ENCODE measurements at places on chromosomes 13 and 19. TPM values are rescaled to one million over a fixed set of nuclear protein-coding genes. Genes with fewer than 3 reads are reported as not detected.

The LILRA6 gene
- polyA plus RNA-seq, result 0.36 TPM

GRCh38 chr13:70612881-70613280 lies 504.6 kb upstream of the KLHL1 start:
- H3K27ac ChIP-seq, result no peak overlapping the region
- no peaks in the 10 kb centered on the region for H3K4me1 ChIP-seq
- H3K4me3 ChIP-seq, result no peak overlapping the region
- no peak for DNase-seq
- no peaks in the 10 kb centered on the region for H3K36me3 ChIP-seq
- H3K27me3 ChIP-seq, result no peaks in the 10 kb centered on the region

DNA sequence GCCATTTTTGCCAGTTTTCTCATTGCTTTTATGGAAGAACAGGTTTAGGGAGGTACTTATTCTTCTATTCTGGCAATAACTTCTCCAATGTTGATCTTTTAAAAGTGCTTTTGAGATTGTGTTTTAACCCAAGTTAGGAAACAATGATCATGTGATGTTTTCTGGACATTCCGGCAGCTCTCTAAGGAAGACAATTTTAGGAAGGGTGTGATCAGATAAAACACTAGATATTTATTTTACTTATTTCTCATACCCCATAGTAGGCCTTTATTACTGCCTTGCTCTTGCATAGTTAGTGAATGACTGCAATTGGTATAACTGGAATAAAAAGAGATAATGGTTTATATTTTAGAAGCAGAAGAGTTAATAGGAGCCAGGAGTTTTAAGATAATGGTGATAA lies 68.4 kb upstream of the SPATA13 start:
- no peaks in the 10 kb centered on the region for H3K36me3 ChIP-seq
- H3K4me3 ChIP-seq, result no peak overlapping the region
- no peaks in the 10 kb centered on the region for H3K27me3 ChIP-seq

DNA sequence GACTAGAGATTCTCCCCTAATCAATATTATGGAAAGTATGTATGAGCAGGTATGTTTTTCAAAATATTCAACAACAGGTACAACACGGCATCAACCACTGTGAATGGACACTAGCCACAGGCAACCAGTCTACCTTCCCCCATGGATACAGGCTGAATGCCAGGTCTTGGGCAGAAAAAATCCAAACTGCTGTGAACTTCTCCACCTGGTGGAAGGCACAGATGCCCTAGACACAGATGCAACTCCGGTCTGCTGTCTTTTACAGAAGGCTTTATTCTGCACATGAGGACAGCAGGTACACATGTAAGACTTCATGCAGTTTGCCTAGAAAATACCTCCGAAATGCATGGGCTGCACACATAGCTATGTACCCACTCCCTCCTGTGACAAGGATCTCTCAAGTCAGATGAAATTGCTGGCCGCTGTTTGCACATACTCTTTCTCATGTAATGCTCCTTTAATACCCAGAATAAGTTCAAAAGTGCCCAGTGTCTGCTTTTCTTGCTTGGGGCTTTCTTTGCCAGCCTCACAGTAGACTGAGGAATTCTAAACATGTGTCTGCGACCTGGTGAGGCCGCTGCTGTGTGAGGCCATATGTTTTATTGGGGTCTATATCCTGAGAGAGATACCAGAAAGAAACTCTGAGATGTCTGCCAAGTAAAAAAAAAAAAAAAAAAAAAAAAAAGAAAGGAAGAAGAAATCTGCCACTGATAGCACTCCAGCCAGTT lies 325.9 kb downstream of the FOXO1 start:
- no peak overlapping the region for H3K4me3 ChIP-seq
- no peaks in the 10 kb centered on the region for H3K27me3 ChIP-seq
- DNase-seq, result no peak
- peak overlapping the region; percentile 30 for H3K27ac ChIP-seq
- peaks cover 35% of the 10 kb centered on the region for H3K4me1 ChIP-seq
- no peaks in the 10 kb centered on the region for H3K36me3 ChIP-seq

DNA sequence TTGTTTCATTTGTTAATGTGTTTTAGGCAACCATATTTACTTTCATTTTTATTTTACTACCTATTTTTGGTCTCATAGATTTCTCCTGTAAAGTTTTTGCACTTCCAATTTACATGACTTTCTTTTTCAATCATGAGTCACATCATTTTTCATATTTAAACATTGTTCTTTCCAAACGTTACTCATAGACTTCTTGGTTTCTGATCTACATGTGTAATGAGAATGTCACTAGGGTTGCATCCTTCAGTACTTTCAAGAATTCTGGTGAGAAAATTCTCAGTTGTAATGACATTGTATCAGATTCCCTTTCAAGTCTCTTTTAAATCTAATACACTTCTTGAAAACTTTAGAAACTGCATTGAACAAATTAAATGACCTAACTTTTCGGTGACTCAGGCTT lies 991.7 kb downstream of the EFNB2 start:
- no peaks in the 10 kb centered on the region for H3K27me3 ChIP-seq
- H3K4me1 ChIP-seq, result no peaks in the 10 kb centered on the region
- no peak for DNase-seq
- no peak overlapping the region for H3K4me3 ChIP-seq
- no peaks in the 10 kb centered on the region for H3K36me3 ChIP-seq

GRCh38 chr13:28410096-28410495 lies 84.8 kb downstream of the FLT1 start:
- no peaks in the 10 kb centered on the region for H3K36me3 ChIP-seq
- H3K4me1 ChIP-seq, result peaks cover 4% of the 10 kb centered on the region
- no peak overlapping the region for H3K4me3 ChIP-seq
- no peaks in the 10 kb centered on the region for H3K27me3 ChIP-seq
- H3K27ac ChIP-seq, result no peak overlapping the region
- no peak for DNase-seq

DNA sequence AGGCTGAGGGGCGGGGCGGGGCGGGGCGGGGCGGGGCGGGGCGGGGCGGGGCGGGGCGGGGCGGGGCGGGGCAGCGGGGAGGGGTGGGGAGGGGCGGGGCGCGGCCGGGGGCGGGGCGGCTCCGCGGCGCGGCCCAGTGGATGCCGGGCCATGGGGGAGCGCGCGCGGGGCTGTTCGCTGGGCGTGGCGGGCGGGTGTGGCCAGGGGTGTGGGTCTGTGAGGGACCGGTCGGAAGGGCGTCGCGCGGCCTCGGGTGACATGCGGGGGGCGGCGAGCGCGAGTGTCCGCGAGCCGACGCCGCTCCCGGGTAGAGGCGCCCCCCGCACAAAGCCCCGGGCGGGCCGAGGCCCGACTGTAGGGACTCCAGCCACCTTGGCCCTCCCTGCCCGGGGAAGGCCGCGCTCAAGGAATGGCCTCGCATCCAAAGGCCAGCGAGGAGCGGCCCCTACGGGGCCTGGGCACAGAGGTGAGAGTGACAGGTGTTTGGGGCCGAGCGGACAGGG lies at the start of gene ZFP28:
TSS of gene ZFP28 (plus strand) at position 188 of the 503 bp plus-strand sequence. CDS start at position 259, 71 bp downstream.
- H3K27ac ChIP-seq, result peak within 1 kb of the TSS; percentile 98
- DNase-seq, result no peak

DNA sequence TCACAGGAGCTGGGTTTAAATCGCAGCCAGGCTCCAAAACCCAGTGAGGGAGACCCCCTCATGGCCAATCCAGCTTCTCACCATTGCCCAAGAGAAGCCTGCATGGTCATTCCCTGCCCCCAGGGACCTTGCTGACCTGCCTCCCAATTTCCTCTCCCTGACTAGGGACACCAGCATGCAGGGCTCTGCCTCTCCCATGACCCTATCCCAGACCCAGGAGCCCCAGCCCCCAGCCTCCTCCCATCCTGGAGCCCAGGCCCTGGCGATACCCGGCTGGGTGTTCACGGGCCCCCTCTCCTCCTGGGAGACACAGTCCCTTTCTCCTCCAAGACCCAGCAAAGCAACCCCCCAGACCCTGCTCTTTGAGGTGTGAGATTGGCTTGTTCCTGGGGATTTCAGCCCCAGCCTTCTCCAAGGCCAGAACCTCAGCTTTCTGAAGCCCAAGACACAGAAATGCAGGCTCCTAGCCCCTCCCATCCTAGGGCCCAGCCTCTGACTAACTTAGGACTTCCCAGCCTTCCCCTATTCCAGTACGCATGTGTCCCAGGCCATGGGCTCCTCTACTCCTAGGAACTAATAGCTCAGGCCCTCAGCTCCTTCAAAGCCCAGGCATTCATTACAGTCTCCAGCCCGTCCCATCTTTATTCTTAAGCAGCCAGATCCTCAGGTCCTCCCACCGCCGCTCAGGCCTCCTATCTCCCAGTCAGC lies 1.1 kb downstream of the GYS1 start:
- H3K4me1 ChIP-seq, result peaks cover 18% of the 10 kb centered on the region
- DNase-seq, result peak; percentile 88
- peak overlapping the region; percentile 47 for H3K4me3 ChIP-seq

The DBP gene
- 11.8 TPM for polyA plus RNA-seq

DNA sequence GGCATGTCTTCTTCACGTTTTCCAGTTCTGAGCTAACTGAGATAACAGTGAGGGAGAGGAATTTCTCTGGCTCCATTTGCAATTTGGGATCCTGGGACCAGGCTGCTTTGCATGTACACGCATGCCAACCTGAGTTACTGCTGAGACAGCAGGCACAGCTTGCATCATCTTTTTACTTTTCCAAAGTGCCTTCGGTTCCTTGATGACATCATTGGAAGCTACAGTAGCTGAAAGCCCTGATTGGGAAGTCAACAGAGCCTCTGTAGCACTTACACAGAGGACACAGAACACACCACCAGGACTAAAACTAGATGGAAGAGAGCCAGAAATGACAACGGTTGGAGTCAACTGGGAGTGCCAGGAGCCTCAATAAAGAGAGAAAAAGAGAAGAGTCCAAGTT lies 399.1 kb upstream of the GPC6 start:
- no peak overlapping the region for H3K4me3 ChIP-seq
- no peaks in the 10 kb centered on the region for H3K27me3 ChIP-seq
- H3K4me1 ChIP-seq, result no peaks in the 10 kb centered on the region
- H3K36me3 ChIP-seq, result no peaks in the 10 kb centered on the region
- no peak overlapping the region for H3K27ac ChIP-seq
- DNase-seq, result no peak

GRCh38 chr19:33299051-33299688 lies 3.2 kb downstream of the CEBPA start:
- peaks cover 45% of the 10 kb centered on the region for H3K4me1 ChIP-seq
- no peak overlapping the region for H3K4me3 ChIP-seq
- DNase-seq, result no peak
- no peaks in the 10 kb centered on the region for H3K36me3 ChIP-seq
- peak overlapping the region; percentile 86 for H3K27ac ChIP-seq
- H3K27me3 ChIP-seq, result peaks cover 2% of the 10 kb centered on the region

The YJEFN3 gene
- polyA plus RNA-seq, result 12.5 TPM

All from hepatocyte (in vitro differentiated cells).